ENCODE measurements at places on chromosomes 1 and 21. TPM values are rescaled to one million over a fixed set of nuclear protein-coding genes. Genes with fewer than 3 reads are reported as not detected.

GRCh38 chr1:167555971-167556714, 2.6 kb upstream of the CREG1 start:
- peak; percentile 65 for DNase-seq
- H3K27me3 ChIP-seq: peaks cover 2% of the 10 kb centered on the region
- H3K36me3 ChIP-seq: no peaks in the 10 kb centered on the region
- H3K4me3 ChIP-seq: no peak overlapping the region
- H3K27ac ChIP-seq: no peak overlapping the region

DNA sequence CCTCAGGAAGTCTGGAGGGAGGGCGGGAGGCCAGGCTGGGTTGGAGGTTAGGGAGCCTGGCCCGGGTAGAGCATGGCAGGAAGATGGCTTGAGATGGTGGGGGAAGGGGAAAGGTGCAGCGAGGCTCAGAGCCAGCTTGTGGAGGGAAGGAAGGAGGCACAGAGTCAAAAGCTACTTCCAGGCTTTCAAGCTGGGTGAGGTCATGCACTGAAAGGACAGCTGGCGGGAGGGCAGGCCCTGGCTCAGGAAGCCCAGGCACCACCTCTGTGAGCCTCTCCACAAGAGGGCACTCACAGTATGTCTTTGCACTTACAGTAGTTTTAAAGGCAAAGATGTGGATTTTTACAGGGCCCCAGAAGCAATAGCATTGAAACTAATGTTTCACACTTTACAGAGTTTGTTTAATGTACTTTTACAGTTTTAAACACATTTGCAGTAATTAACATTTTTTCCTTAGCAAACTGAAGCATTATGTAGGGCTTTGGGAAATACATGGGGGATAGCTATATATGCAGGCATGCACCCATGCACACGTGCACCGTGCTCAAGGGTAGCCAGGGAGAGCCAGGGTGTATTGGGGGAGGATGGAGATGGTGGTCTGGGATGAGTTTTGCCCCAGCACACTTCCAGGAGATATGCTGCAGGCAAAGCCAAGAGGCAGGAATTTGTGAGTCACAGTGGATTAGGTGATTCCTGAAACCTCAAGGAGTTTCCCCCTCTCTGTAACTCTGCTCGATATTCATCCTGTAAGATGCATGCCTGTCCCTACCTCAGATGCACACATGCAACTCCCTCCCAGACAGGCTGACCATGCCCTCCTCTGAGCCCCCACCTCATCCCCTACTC, 6.1 kb upstream of the ADAM15 start:
- peak; percentile 62 for DNase-seq
- peaks cover 6% of the 10 kb centered on the region for H3K4me1 ChIP-seq
- H3K4me3 ChIP-seq: no peak overlapping the region
- H3K36me3 ChIP-seq: no peaks in the 10 kb centered on the region

DNA sequence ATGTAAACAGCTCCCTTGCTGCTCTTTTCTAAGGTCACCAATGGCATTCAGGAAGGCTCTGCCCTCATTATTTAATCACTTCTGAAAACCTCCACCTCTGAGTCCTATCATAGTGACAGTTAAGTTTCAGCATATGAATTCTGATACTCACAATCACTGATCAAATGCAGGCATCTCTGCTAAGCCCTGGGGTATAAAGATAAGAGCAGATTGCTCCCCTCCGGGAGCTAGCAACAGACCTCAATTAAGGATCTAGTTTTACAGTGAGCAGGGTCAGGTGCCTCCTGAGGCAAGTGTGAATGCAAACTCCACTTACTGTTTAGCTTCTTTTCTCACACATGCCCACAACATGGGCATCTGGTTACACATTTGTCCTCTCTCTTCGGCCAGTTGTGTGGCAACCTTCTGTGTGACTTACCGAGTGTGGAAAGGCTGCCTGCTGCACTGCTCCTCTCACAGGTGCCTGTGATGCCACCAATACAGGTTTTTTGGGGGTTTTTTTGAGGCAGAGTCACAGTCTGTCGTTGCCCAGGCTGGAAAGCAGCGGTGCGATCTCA, 15.0 kb downstream of the IL10RB start:
- H3K36me3 ChIP-seq: peaks cover 51% of the 10 kb centered on the region
- H3K27me3 ChIP-seq: peaks cover 2% of the 10 kb centered on the region
- no peak overlapping the region for H3K4me3 ChIP-seq

DNA sequence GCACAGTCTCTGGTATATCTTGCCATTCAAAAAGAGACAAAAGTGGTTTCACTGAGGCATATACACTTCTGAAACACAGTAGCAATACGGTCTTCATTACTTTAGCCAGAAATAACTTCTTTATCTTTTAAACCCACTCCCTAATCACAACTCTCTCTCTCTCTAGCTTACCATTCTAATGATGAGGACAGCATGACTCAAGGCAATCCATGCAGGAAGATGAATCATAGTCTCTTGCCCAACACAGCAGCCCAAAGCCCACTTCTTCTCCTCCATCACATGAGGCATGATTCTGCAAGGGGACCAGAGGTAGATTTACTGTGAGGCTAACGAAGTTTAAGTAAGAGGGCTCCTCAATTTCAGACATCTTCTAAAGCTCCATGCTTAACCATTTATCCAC, 285.0 kb upstream of the NR5A2 start:
- H3K36me3 ChIP-seq: no peaks in the 10 kb centered on the region
- peaks cover 3% of the 10 kb centered on the region for H3K27me3 ChIP-seq
- no peaks in the 10 kb centered on the region for H3K4me1 ChIP-seq
- H3K4me3 ChIP-seq: no peak overlapping the region

- H3K27ac ChIP-seq: no peak overlapping the region
- no peak overlapping the region for H3K4me3 ChIP-seq
- no peaks in the 10 kb centered on the region for H3K4me1 ChIP-seq
- H3K36me3 ChIP-seq: peaks cover 7% of the 10 kb centered on the region
- no peaks in the 10 kb centered on the region for H3K27me3 ChIP-seq
Measured at GRCh38 chr21:14842601-14843000, 222.2 kb downstream of the NRIP1 start.

GUCA2B gene
- polyA plus RNA-seq: not detected

All from immature natural killer cell (primary cell).